ENCODE measurements at places on chromosomes 2 and 18.
A peak's percentile ranks its signal among the peaks of the same experiment; 100 is the strongest.

DNA sequence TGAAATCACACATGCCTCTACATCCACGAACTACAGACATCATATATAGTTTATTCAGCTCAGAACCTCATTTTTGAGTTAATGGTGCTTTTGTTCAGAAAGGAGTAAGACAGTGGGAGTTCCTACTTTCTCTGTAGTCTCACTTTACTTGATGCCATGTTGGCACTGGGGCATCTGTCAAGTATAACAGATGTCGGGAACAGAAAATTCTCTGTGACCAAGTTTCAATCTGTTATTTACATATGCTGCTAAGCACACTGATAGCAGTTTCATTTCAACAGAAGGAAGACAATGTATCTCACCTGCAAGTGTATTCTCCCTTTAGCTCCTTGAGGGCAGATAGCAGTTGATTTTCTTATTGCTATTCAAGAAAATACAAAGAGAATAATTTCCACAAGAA lies 774.1 kb downstream of the METTL4 start:
- DNase-seq = no peak

GRCh38 chr2:112216167-112216566 lies 38.7 kb downstream of the ZC3H8 start:
- DNase-seq = no peak

- DNase-seq = peak; percentile 90
Measured at GRCh38 chr2:69741575-69742321, at the start of gene ANXA4. ANXA4 (plus strand) TSS chr2:69742134; CDS start chr2:69781566, 39,432 bp downstream.

DNA sequence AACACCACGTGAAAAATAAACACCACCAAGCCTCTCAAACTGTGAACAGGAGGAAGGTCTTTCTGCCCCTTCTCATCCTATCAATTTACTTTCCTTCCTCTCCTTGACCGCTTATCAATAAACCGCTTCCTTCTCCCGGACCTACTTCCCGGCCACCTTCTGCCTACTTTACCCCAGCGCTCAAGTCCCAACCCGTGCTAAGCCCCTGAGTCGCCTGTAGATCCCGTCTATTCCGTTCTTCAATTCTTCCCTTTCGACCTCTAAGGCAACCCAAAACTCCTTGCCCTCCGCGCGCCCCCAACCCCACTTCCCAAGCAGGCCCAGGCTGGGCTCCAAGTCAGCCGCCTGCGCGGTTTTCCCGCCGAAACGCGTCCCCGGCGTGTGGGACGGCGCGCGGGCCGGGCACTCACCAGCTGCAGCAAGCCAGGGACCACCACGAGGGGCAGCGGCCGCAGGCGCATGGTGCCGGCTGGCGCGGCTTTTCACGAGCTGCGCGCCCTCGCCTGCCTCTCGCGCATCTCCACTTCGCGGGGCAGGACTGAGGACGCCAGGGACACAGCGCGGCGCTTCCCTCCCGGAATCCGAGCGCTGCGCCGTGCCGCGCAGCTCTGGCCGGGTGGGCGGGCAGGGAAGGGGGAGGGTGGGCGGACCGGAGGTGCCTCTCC lies at the start of gene NXPH2:
Gene NXPH2 (minus strand): TSS at position 610 of the 665 bp plus-strand sequence. CDS start 149 bp downstream, at position 461.
- DNase-seq = no peak

GRCh38 chr18:13542520-13542847 lies 183.9 kb downstream of the FAM210A start:
- DNase-seq = no peak

GRCh38 chr2:79887747-79888374 lies 375.0 kb downstream of the CTNNA2 start:
- peak; percentile 47 for DNase-seq

DNA sequence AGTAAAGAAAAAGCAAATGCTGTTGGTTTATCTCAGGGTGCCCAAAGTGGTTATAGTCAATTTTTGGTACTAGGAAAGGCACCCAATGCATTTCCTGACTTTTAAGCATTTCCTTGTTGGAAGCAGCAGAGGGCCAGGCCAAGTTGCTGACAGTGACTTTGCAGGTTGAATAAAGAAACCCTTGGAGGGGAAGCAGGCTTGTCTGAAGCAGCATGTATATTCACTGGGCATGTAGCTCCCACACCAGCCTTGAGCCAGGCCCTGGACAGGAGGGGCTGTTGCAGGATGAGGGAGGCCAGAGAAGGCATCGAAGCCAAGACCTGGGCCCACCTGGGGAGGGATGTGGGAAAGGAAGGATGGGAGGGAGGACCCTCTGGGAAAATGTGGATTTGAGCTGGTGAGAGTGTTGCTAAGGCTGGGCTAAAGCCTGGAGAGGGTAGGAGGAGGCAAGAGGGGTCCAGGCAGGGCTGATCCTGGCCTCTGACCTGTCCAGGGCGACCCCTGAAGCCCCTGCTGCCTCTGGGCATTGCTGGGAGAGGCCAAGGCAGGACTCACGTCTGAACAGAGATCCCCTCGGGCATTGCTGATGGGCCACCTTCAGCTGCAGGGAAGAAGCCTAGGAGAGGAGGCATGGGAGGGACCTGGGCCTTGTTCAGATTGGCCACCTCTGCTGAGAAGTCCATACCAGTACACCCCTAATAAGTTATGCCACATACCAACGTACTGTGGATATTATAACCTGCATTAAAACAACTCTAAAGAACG lies 79.6 kb downstream of the STPG4 start:
- DNase-seq = no peak

DNA sequence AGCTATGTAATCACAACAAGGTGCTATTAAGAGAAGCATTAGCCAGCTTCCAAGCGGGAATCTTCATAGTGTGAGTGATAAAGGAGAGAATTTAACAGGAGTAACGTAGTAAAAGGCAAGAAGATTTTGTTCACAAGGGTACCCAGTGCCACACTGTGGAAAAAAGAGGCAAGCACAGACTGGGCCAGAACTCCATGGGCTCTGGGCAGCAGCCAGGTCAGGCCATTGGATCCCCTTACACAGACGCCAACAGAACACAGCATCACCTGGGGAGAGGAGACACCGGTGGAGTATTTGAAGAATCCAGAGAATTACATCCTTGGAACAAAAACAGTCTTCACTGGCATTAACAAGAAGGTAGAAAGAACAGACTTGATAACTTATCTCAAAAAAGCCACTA lies 21.2 kb downstream of the AMER3 start:
- no peak for DNase-seq

DNA sequence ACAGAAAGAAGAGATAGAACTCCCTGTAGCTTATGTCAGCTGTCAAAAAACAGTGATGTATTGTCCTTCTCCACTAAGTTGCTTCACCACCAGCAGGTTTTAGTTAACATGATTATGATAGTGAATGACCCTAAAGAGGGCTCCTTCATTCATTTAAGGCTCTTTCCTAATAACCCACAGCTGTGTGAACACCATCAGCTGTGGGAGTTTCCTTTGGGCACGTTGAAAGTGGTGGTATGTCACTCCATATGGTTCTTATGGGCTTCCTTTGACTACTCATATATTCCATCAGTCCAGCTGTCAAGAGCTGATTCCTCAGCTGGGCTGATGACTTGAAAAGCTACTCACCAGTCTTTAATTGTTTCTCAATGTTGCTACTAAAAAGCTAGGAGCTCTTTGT lies 210.3 kb downstream of the UBE2E3 start:
- DNase-seq = no peak

GRCh38 chr18:22132763-22133162 lies 36.6 kb upstream of the GATA6 start:
- no peak for DNase-seq

All from RWPE1 (cell line).